ENCODE measurements at places on chromosomes 4 and X.

- DNase-seq, result no peak
Measured at GRCh38 chr4:124535003-124535402, 177.5 kb downstream of the ANKRD50 start.

GRCh38 chrX:80879143-80879542, 69.5 kb upstream of the BRWD3 start:
- no peak for DNase-seq

DNA sequence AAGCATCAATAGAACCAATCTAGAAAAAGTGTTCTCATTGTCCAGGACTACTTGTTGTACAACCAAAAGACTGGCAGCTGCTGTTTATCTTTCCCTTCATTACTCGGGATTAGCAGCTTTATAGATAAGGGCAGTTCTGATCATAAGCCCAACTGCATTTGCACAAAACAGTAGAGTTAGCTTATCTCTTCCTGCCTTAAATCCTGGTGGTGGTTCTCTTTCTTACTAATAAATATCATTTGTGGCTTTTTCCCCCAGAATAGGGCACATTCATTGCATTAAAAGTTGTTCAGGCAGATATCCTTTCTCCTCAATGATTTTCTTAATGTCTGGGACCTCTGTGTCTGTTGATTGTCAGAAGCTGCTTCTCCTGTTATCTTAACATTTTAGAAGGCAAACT, 20.2 kb upstream of the RRAGB start:
- DNase-seq, result peak; percentile 1

DNA sequence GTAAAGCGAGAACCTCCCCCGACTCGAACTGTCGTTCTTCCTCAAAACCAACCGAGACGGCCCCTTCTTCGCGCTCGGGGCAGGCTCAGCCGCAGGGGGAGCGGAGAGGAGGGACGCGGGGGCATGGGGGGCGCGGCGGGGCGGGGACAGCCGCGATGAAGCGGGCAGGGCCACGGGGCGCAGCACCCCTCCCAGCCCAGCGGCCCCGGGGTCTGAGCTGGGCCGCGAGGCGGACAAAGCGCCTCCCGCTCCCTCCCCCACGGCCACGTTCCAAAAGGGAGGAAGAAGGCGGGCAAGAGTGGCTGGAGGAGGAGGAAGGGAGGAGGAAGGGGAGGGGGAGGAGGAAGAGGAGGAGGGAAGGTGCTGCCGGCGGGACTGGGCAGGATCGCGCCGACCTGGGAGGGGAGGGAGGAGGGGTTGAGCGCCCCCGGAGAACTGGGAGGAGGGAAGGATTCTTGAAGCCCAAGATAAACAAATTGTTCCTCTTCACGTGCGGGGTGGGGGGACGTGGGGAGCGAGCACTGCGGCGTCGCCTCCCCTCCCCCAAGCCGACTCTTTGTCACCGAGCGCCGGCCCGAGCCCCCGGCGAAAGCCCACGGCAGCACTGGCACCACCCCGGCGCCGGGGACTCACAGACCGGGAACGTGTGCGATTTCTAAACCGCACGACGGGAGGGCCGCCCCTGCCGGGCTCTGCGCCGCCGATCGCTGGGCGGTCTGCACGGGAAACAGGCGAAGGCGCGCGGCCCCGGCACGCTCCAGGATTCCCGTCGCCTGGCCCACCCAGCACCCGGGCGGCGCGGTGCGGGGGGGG, 2.9 kb downstream of the MAML3 start:
- DNase-seq, result peak; percentile 61

DNA sequence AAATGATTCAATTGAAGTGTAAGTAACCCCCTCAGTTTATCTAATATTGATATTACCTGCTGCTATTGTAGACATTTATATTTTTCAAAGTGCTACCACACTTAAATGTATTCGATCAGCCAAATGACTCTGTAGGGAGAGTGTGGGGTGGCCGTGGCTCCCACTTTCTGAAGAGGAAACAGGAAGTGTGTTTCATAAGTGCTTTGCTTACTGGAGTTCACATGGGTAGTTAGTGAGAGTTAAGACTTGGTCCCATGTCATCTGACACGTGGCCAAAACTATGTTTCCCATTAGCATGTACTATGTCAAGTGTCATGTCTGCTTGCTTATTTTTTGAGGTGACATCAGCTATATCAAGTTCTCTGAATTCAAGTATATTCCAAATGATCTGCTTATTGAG, 308.1 kb upstream of the GATB start:
- DNase-seq, result no peak

GRCh38 chr4:158322109-158322508, 111.8 kb downstream of the TMEM144 start:
- peak; percentile 21 for DNase-seq

DNA sequence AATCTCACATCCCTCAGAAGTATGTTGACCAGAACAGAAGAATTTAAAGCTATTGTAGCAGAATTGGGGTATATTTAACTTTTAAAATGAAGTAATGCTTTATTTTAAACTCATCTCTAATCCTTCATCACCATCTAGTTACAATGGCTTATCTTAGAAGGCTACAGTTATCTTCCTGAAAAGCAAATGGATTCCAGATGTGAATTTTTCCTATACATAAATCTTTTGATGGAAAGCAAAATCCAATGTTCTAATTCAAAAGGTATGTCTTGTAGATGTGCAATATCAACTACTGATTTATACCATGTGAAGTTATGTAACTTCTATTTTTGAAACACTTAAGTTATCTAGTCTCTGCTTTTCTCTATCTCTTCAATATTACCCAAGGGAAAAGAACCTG, 47.6 kb downstream of the CCNG2 start:
- no peak for DNase-seq

DNA sequence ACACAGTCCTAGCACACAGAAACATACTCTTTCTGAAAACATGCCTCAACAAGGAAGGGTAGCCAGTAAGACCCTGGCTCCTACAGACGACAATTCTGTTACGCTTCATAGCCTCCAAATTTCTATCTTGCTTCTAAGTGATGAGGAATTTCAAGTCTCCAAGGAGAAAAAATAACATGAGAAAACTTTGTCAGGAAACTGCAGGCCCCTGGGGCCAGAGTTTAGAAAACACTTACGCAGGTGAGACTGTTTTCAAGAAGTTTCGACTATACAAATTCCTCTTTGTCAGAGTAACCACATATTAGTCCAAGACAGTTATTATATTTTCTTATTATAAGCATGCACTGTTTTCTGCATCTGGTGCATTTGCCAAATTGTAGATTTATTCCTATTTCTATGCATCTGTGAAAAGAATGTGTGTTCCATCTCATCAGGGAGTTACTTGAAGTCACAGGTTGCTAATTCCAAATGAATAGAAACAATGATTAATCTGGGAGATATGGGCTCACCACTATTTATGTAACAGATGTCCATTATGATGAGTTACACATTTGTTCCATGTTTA, 30.3 kb upstream of the HCCS start:
- DNase-seq, result no peak

Data from erythroblast (primary cell).